ENCODE measurements at places on chromosomes 13 and 19.

- DNase-seq, result no peak
These were observed 51.9 kb upstream of the C1QTNF9 start for GRCh38 chr13:24257497-24257896.

DNA sequence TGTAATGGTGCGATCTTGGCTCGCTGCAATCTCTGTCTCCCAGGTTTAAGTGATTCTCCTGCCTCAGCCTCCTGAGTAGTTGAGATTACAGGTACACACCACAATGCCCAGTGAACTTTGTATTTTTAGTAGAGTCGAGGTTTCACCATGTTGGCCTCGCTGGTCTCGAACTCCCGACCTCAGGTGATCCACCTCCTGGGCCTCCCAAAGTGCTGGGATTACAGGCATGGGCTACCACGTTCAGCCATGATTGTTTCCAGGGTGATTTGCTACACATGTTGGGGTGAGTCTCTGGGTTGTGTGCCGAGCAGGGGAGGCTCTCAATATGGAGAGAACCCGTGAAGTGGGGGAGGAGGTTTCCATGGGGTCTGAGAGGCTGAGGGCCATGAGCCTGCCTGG, 24.8 kb upstream of the CEACAM21 start:
- peak; percentile 73 for DNase-seq

DNA sequence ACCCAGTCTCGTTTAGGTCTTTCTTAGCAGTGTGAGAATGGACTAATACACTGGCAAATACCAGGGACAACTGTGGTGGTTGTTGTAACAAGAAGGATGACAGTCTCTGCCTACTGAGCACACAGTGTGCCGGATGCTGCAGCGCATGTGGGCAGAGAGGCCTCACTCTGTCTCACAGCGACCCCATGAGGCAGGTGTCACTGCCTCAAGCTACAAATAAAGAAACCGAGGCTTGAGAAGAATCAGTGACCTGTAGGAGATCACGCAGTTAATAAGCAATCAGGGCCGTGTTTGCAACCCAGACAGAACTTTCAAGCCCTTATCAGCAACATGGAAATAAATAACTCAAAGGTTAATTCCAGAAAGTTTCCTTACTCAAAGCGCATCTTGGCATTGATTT, 40.5 kb upstream of the GAS6 start:
- DNase-seq, result peak; percentile 70

DNA sequence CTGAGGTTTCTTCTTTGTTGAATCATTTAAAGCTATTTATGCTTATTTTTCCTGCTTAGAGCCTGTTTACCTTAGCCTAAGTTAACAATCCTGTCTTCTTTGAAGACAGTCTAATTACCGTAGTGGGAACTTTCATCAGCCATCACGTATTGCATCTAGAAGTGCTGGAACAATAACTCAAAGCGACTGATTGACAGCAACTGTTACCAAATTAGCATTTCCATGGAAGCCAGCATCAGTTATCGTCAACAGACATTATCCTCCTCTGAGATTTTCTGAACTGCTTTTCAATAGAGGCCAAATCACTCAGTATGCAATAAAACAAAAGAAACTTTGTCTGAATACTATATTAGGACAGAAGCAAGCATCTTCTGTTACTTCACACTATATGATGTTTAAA, 433.3 kb upstream of the SLITRK1 start:
- DNase-seq, result no peak

GRCh38 chr19:20482721-20483120, 82.9 kb downstream of the ZNF737 start:
- DNase-seq, result no peak

DNA sequence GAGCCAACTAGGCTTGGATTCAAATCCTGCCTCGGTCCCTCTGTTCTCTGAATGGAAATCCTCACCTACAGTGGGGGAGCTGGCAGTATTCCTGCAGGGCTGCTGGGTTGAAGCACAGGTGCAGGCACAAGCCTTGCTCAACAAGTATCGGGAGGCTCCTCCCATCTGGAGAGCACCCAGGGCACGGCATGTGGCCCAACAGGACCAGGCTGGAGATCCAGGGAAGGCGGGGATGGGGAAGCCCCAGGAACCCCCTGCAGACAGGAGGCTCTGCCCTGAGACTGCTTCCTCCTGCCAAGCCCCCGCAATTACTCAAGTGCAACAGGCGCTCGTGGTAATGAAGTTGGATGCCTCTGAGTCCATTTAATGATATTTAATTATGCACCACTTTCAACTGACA, 128.0 kb upstream of the VSTM2B start:
- no peak for DNase-seq

DNA sequence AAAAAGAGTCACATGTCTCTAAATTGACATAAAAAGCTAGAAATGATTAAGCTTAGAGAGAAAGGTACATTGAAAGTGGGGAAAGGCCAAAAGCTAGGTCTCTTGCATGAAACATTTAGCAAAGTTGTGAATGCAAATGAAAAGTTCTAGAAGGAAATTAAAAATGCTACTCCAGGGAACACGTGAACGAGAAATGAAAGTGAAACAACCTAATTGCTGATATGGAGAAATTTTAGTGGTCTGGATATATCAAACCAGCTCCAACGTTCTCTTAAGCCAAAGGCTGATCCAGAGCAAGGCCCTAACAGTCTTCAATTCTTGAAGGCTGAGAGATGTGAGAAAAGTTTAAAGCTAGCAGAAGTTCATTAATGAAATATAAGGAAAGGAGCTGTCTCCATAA, 419.8 kb downstream of the SLITRK6 start:
- no peak for DNase-seq

DNA sequence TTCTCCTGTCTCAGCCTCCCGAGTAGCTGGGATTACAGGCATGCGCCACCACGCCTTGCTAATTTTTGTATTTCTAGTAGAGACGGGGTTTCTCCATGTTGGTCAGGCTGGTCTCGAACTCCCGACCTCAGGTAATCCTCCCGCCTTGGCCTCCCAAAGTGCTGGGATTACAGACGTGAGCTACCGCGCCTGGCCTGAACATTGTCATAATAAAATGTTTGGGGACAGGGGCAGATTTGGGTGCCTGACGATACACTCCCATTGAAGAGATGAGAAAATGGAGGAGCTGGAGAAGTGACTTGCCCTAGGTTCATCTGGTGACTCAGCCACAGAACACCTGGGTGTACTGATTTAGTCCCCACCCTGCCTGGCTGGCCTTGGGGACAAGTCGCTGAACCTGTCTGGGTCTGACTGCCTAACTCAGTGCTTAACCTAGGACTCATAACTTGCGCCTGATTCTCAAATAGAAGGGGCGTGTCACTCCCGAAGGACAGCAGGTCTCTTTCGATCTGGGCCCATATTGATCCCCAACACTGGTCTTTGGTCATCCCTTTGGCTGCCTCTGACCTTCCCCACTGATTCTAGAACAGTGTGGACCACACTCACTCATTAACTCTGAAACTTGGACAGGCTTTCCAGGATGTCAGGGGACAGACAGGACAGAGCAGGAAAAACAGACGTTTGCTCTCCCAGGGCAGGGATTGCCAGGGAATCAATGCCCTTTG, 7.6 kb upstream of the BICRA start:
- DNase-seq, result peak; percentile 66
